ENCODE measurements at places on chromosomes 12 and 14.
A peak's percentile ranks its signal among the peaks of the same experiment; 100 is the strongest.

DNA sequence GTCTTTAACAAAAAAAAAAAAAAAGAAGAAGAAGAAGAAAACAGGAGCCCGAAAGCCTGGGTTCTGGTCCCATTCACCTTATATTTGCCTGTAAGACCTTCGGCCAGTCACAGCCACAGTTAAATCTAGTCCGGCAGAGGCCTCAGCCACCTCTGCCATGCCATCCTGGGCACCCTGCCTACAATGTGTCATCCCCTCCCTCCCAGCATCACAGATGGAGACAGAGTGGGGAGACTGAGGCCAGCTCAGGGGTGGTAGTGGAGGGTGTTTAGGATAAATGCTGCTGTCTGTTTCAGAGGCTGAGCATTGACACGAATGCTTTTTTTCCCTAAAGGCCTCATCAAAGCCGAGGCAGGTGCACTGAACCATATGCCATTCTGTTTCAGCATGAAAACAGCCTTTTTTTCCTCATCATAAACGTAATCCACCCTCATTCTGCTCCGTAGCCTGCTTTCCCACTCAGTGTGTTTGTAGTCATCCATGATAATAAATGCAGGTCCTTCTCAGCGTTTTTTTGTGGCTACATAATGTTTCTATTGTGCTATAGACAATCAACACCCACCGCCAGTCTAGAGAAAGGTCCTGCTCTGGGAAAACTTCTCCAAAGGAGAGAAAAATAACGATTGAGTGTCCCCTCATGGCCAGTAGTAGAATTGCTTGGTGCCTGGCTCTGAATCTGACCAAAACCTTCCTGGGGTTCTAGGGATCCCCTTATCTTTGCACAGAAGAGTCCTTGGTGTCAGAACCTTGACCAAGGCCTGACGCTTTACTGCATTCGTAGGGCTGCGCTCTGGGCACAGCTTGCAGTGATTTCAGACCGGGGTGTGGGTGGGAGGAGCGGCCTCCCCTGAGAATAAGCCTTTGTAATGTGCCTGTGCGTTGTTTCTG, 41.1 kb upstream of the TSPAN9 start:
- DNase-seq: peak; percentile 29

GRCh38 chr12:93804392-93805179, 127.4 kb downstream of the CRADD start:
- DNase-seq: no peak

DNA sequence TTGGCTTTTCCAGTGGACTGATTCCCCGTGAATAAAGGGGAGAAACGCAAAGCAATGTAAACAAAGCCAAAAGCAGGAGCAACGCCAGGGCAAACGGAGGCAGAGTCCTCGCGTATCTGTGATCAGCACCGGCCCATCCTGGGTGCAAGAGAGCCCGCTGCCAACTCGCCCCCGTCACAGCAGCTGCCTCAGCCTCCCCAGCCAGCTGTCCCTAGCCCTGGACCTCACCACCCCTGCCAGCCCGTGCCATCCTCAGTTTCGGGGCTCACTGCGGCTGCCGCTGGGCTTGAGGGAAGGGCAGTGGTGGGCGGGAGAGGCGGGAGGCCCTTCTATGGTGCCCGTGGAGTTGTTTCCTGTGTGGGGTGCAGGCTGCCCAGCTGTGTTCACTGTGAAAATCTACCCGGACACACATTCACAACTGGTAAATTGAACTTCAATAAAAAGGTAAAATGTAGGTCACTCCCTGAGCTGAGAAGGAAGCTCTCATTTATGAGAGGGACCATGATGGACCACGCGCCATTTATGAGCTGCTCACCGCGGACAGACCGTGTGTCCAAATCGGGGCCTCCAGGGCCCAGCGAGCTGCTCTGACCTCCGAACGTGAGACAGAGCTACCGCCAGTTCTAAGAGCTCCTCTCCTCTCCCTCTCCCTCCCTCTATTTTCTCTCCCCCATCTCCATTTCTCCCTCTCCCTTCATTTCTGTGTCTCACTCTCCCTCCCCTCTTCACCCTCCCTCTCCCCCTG, 330.5 kb upstream of the SFSWAP start:
- no peak for DNase-seq

DNA sequence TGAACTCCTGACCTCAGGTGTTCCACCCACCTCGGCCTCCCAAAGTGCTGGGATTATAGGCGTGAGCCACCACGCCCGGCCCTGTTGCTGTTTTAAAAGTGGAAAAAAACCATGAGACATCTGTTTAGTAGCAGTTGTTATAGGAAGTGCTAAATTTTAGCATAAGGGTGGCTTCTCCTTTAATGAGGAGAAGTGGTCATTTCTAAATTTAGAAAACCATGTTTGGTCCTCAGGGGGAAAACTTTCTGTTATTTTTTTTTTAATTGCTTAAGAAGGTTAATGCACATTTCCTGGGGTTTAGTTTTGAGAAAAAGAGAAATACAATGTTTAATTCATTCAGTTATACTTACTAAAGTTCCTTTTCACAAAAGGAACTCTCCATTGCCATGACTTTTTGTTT, 102.1 kb downstream of the MYRFL start:
- DNase-seq: peak; percentile 6

- peak; percentile 79 for DNase-seq
Measured at GRCh38 chr14:95442633-95443021, 73.8 kb downstream of the SYNE3 start.

- DNase-seq: peak; percentile 69
Measured at GRCh38 chr12:124727922-124728321, 135.7 kb downstream of the SCARB1 start.

DNA sequence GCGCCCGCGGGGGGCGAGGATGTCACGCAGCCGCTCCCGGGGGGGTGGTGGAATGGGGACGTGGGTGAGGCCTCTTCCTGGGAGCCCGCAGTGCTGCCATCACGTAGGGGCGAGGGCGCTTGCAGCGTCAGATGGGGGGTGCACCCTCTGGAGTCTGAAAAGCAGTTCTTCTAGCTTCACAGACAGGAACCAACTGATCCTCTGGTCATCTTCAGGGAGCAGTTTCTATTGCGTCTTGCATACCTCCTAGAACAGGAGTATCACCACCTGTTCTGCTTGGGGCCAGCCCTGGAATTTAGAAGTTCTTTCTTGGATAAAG, 36.9 kb upstream of the PRIMA1 start:
- DNase-seq: peak; percentile 11

DNA sequence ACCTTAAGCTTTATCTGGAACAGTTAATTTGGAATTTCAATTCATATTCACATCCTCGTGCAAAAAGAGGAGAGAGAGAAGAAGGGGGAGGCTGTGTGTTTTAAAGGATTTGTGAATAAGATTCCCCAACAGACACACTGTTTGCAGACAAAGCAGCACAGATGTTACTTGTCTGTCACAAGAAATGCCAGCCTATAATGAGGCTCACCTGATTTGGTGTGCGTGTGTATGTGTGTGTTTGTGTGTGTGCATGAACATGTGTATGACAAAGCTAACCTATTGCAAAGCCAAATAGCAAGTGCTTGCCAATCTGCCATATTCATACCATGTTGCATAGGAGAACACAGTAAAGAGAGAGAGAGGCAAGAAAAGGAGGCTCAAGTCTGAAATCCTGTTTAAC, 361.6 kb upstream of the NOVA1 start:
- DNase-seq: no peak

DNA sequence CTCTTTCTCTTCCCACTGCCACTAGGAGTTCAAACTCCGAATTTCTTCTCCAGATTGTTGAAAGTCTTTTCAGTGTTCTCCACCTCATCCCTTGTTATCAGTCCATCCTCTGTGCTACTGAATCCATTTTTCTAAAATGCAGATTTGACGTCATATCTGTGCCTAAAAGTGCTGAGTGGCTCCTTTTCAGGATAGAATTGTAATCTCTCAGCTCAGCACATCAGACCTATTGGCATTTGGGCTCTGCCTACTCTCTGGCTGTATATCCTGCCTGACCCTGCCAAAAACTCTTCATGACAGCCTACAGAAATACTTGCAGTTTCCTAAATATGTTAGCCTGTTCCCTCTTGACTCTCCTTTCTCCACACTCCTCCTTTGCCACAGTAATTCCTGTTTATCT, 1.1 kb upstream of the RABGGTA start:
- DNase-seq: no peak

DNA sequence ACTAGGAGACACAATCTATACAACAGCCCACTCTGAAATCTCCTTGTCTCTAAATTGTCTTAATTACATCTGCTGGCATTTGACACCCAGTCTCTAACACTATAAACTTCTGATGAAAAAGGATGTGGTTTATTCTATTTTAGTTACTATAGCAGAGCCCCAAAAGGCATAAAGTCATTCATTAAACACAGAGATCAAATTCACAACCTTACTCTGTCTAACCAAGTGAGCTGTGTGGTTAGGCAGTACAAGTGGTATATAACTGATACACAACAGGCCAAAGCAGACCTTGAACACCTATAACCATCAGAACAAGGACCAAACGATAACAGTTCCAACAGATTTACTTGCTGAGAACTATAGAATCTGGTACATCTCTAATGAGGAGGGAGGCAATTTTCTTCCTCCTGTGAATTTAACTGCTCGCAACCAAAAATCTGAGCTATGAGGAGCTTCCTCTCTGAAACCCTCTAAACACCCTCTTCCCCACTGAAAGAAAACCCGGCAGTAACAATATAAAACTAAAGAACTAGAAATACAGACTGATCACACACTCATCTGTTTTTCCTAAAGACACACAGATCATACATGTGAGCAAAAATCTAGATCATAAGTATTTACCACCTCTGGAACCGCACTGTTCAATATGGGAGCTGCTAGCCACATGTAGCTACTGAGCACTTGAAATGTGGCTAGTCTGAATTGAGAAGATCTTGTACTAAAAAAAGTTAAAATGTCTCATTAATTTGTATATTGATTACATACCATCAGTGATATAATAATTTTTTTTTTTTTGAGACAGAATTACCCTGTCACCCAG, 17.7 kb downstream of the SPPL3 start:
- DNase-seq: no peak

DNA sequence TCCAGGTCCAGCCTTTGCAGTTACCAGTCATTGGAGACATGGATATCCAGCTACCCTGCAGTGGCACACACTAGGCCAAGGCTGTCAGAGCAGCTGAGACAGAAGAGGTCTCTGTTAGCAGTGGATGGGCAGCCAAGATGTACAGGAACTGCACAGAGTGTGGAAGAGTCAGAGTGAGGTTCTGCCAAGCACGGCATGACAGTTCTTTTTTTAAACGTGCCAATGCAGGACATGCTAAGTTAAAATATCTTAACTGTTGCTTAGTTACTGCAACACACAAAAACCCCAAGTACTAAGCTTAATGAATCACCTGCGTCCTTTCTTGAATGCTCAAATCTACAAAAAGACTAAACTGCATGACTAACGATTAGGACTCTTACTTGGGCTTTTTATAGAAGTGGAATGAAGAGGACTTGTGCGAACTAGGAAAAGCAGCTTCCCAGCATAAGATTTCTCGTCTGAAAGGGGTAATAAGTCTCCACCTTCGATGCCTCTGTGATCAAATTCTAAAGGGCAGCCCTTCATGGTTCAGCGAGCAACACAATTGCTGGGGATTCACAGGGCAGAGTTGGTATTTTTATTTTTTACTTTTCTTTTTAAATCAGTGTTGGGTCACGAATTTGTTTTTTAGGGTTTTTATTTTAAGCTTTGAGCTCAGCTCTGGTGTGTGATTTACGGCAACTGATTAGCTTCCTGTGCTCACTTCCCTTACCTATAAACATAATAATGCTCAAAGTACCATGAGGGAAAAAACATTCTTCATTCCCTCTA, 20.6 kb downstream of the MAPK1IP1L start:
- no peak for DNase-seq

DNA sequence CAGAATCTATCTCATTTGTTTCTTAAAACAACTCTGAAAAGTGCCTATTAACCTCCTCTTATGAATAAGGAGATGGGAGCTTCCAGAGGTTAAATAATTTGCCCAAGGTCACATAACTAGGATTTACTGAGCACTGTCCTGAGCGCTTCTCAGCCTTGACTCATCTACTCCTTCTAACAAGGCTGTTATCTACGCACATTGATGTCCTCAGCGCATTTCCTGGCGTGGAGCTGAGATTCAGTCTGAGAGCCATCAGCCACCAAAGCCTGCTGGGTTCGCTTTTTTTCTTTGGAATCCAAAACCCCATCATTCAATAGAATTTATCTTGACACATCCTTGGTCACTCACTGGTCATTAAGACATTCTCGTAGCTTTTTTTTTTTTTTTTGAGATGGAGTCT, 29.3 kb downstream of the AK7 start:
- DNase-seq: no peak

DNA sequence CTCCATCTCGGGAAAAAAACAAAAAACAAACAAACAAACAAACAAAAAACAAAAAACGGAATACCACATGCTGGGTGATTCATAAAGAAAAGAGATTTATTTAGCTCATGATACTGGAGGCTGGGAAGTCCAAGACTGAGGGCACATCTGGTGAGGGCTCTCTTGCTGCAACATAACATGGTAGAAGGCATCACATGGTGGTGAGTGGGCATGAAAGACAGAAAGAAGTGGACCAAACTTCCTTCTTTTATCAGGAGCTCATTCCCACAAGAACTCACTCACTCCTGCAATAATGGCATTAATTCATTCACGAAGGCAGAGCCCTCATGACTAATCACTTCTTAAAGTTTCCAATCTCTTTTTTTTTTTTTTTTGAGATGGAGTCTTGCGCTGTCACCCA, 8.0 kb upstream of the LGMN start:
- DNase-seq: no peak

GRCh38 chr12:106498056-106498455, 84.7 kb upstream of the RFX4 start:
- no peak for DNase-seq

All from NB4 (cell line).